Tongue (tissue), 3 donors: ENCODE measurements at places on chromosomes 5 and 9.

- no peak for DNase-seq
Measured at GRCh38 chr5:146158255-146158654, 24.2 kb downstream of the LARS1 start.

DNA sequence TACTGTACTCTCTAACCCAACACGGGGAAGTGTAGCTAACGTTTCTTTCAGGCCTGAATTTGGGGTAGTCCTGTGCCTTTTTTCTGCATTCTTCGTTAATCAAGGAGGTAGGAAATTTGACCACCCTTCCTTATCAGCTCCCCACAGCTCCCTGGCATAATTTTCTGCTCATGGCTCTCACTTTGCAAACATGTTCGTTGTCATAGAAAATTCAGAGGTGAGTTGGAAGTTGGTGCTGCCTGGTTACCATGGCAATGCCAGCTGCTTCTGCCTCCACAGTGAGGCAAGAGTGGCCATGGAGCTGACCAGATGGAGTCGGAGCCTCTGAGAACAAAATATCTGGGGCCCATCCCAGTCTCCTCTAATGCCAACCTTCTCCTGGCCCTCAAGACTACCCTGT lies 116.6 kb upstream of the BOD1 start:
- no peak for DNase-seq

GRCh38 chr9:11966786-11967185 lies 726.4 kb upstream of the TYRP1 start:
- no peak for DNase-seq

GRCh38 chr9:38061326-38061977 lies 7.6 kb downstream of the SHB start:
- DNase-seq, result peak; percentile 32

GRCh38 chr5:160679567-160680309 lies 172.3 kb downstream of the ATP10B start:
- DNase-seq, result no peak

- no peak for DNase-seq
Measured at GRCh38 chr5:180213657-180214207, 4.7 kb upstream of the RASGEF1C start.

- DNase-seq, result no peak
Measured at GRCh38 chr5:179113945-179114641, 53.9 kb downstream of the ZNF354C start.

DNA sequence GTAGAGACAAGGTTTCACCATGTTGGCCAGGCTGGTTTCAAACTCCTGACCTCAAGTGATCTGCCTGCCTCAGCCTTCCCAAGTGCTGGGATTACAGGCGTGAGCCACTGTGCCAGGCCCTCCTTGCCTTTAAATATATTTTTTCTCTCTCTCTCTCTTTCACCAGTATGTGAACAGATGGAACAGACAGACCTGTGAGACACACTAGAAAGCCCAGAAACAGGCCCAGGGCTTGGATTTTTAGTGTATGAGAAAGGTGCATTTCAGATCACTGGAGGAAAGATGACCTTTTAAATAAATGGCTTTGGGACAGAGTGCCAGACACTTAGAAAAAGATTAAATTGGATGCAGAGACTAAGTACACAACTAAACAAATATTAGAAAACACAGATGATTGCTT lies 3.1 kb downstream of the RASGEF1C start:
- DNase-seq, result no peak

DNA sequence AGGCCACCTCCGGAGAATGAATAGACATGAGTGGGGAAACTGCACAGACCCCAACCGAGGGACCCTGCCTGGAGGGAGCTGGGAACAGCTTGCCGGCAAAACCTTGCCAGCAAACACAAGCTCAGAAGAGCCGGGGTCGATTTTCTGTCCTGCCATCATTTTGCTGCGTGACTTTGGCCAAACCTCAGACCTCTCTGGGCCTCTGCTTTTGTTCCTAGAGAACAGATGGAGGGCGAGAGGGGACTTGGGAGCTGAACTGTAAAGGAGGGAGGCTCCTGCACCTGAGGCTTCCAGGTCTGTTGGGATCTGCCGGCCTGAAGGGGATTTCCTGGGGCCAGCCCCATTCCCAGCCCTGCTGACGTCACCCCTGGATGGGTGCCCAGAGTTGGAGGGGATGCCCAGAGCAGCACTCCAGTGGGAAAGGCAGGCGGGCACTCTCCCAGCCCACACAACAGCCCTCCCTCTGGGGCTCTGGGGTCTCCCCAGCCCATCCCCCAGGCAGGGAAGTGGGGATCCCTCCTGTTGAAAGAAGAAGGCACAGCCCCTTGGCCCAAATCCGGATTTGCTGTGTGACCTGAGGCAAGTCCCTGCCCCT lies 40.4 kb upstream of the SYNPO start:
- DNase-seq, result peak; percentile 93

- no peak for DNase-seq
Measured at GRCh38 chr5:159224471-159224870, 15.1 kb upstream of the RNF145 start.

- no peak for DNase-seq
Measured at GRCh38 chr9:126081746-126082145, 244.9 kb upstream of the MVB12B start.
